Activated T-cell treated with anti-CD3 and anti-CD28 coated beads for 48 hours (primary cell): ENCODE measurements at places on chromosomes 3 and 15.

- no peak for DNase-seq
These were observed 168.8 kb upstream of the TTC14 start for GRCh38 chr3:180433152-180433551.

GRCh38 chr3:134709561-134710312 is 58.9 kb upstream of the KY start:
- DNase-seq: no peak

- no peak for DNase-seq
These were observed 16.3 kb upstream of the TSPAN3 start for GRCh38 chr15:77087213-77087612.

- no peak for DNase-seq
These were observed 173.1 kb upstream of the CCDC54 start for GRCh38 chr3:107204121-107204520.

GRCh38 chr15:80423215-80423614 is 19.0 kb downstream of the ARNT2 start:
- DNase-seq: no peak

DNA sequence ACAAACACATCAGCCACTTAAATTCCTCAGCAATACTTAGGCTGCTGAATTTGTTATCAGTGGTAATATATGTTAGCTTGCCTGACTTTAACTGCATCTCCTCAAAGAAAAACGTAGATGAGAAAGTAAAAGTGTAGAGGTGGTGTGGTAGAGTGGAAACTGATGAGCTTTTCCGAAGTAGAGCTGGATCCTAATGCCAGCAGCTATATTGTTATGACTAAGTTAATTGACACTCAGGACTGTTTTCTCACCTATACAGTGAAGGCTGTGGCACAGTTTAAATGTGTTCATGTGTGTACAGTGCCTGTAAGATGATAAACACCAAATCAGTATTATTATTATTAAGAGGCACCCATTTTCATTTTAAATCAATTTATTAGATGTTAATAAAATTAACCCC is 174.9 kb downstream of the TNIK start:
- no peak for DNase-seq

- DNase-seq: no peak
These were observed 250.0 kb upstream of the PROK2 start for GRCh38 chr3:72034986-72035385.

GRCh38 chr15:42490291-42490670 is 660 bp downstream of the ZNF106 start:
- no peak for DNase-seq

DNA sequence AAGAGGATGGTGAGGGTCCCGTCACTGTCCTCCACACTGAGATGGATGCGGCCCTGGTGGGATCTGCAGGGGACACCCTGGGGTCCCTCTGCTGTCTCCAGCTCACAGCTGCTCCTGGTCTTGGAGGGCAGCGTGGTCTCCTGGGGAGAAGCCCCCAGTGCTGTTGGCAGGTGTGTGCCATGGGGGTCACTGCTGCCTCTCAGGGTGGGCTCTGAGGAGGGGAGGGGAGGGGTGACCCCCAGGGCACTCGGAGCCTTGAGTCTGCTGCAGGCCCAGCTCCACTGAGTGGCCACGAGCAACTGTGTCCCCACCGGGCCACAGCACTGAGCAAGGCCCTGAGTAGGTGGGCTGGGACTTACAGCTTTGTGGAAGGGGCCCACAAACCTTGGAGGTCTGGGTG is 34.7 kb downstream of the KLHL25 start:
- DNase-seq: no peak
